ENCODE measurements at places on chromosomes 13 and 19. TPM values are rescaled to one million over a fixed set of nuclear protein-coding genes. Genes with fewer than 3 reads are reported as not detected.

UBL3 gene
- total RNA-seq, result 23.9 TPM

PRSS57 gene
- 0.20 TPM for total RNA-seq

LILRB5 gene
- 5.3 TPM for total RNA-seq

GRCh38 chr13:80055847-80056246 is 285.1 kb downstream of the SPRY2 start:
- DNase-seq, result no peak

DNA sequence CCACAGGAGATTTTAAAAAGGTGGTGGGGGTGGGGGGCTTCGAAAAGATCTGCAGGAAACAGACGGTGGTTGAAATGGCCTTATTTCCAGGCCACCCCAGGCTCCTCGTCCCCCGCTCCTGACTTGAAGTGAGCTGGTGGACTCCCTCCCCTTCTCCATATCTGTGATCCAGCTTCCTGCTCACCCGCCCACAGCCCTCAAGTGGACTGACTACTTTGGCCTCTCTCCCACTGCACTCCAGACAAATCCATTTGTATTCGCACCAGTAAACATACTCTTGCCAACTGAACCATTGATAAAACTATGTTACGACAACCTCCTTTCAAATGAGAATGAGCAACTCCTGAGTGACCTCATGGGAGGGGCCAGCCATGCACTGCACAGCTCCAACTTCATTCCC is 259.5 kb downstream of the COL4A1 start:
- peak; percentile 81 for DNase-seq

- DNase-seq, result no peak
These were observed 266.3 kb downstream of the DNAJC15 start for GRCh38 chr13:43289470-43290255.

- DNase-seq, result no peak
These were observed 97.4 kb upstream of the AKAP11 start for GRCh38 chr13:42174344-42175162.

DNA sequence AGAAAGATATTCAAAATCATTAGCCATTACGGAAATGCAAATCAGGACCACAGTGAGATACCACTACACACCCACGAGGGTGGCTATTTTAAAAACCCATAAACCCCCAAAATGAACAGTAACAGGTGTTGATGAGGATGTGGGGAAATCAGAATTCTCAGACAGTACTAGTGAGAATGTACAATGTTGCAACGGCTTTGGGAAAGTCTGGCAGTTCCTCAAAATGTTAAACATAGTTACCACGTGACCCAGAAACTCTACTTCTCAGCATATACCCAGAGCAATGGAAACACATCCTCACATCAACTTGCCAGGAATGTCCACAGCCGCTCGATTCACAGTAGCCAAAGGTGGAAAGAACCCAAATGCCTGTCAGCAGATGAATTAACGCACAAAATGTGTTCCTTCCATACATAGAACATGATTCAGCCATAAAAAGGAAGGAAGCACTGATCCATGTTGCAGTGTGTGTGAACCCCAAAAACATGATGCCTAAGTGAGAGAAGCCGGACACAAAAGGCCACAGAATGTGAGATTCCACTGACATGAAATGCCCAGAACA is 7.0 kb downstream of the PLVAP start:
- DNase-seq, result no peak

DNA sequence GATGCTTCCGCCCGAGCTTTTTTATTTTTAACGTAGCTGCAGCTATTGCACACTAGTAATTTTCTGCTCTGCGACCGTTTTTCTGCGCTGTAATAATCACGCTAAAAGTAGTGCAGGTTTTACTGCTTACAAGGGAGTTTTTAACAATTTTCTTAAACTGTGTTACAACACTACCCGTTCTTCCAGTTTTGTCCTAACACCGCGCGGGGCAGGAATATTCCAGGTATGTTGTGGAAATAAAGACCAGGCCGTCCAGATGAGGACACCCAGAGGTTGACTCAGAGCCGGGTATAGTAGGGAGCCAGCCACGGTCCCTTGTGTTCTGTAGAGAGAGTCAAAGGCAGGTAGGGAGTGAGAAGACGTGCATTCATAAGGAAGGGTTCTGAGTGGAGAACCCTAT is 21.7 kb downstream of the ZNF274 start:
- DNase-seq, result no peak

GRCh38 chr19:5074407-5074806 is 105.5 kb downstream of the KDM4B start:
- DNase-seq, result no peak

DNA sequence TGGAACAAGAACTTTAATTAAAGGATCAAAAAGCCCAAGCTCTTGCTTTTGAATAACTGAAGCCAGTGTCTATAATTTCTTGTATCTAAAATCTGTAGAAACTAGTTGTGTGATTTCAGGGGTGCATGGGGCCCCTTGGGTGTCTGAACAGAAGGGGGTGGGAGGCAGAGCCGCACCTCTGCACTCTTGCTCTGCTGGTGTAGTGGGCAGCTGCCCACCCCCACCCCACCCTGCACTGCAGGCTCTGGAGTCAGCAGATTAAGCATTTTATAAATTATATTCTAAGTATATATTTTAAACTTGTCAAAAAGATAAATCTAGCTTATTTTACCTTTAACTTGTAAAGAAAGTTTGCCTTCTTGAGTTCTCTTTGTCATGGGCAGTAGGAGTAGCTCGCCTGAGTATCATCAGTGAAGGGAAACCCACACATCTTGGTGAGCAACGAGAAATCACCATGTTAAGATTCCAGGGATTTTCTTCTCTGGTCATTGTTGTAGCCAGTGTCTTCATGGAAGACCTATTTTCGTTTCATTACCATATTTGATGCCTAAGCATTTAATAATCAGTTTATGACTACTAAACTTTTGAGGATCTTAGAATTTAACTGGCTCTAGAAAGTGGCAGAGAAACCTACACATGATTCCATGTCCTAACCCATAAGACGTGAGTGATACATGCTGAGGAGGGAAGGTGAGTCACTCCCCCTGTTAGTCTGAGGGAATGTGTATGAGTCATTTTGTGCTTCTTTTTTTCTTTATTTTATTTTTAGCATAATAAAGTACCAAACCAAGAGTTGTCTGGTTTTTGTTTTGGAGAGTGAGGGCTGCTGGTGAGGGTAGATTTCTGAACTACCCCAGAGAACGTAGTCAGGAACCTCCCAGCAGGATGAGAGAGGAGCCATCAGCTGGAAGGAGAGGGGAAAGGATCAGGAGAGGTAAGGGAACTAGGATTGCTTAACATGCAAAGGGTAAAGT is 7.7 kb downstream of the UBE2L5 start:
- no peak for DNase-seq

DNA sequence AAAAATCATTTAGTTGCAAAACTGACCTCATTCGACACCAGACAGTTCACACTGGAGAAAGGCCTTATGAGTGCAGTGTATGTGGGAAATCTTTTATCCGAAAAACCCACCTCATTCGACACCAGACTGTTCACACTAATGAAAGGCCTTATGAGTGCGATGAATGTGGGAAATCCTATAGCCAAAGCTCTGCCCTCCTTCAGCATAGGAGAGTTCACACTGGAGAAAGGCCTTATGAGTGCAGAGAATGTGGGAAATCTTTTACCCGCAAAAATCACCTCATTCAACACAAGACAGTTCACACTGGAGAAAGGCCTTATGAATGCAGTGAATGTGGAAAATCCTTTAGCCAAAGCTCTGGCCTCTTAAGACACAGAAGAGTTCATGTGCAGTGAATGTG is 7.1 kb upstream of the ZNF134 start:
- DNase-seq, result no peak

DNA sequence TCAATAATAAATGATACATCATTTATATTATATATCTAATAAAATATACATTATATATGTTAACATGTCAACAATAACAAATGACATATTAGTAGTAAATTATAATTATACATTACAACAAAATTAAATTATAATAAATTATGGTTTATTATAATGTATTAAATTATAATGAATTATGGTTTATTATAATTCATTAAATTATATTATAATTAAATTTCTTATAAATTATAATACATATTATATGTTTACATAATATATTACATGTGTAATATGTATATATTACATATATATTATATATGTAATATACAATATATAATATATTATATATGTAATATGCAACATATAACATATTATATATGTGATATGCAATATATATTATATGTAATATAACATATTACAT is 20.5 kb downstream of the C3 start:
- no peak for DNase-seq
